ENCODE measurements at places on chromosomes 12 and 14.

DNA sequence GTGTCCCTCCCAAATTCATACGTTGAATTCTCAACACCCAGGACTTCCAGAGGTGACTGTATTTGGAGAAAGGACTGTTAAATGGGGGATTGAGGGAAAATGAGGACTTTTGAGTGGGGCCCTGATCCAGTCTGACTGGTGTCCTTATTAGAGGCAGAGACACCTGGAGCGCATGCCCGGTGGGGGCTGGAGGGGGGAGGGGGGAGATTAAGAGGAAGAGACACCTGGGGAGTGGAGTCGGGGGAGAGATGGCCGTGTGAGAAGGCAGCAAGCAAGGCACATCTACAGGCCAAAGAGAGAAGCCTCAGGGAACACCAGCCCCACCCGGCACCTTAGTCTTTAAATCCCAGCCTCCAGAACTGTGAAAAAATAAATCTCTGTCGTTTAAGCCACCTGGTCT, 209.7 kb downstream of the SLC41A2 start:
- DNase-seq: no peak

DNA sequence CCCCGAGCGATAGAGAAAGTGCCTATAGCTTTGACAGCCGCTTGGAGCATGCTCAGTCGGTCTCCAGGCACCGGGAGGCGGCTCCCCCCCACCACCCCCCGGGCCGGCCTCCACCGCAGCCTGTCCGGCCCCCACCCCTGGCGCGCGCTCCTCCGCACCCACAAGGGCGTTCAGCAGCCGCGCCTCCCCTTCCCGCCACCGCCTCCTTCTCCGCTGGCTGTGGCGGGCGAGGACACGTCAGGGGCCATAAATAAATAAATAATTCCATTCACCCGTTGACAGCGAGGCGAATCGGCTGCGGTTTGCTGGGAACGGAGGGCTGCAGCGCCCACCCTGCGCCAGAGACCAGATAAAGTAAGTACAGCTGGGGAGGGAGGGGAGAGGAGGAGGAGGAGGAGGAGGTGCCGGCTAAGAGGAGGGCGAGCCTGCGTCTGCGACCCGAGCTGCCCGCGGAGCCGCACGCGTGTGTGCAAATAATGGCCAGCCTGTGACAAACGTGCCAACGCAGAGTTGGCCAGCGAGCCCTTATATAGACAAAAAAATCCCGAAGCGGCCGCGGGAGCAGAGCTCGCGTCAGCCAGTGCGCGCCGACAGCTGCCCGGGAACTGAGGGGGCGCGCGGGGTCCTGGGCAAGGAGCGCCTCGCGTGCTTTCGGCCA, at the start of gene SLC16A7:
TSS of gene SLC16A7 (plus strand) at position 147 of the 658 bp plus-strand sequence. CDS start 108,773 bp downstream, outside the sequence.
- peak; percentile 91 for DNase-seq

- no peak for DNase-seq
Measured at GRCh38 chr12:65430006-65430405, 151.5 kb downstream of the MSRB3 start.

DNA sequence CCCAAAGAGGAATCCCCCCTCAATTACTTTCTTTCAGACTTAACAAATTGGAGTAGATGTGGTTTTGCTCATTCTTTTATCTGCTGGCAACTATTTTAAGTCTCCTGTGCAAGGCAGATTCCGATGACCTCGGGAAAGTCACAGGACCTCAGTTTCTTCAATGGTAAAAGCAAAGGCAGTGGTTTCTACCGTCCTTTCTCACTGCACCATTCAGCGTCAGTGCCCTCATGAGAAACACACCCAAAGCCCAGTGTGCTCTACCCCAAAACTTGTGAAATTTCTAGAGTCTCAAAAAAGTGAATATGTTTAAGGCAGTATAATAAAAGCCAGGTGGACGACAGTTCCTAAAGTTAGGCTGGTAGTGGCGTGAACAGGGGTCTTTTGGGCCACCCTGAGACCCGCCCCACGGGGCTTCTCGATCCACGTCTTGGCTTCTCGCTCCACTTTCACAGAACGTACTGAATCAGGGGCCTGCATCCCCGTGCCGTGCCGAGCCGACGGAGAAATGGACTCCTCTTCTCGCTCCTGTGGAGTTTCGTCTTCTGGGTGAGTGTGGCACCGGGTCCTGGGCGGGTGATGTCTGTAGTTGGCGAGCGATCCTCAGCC, 1.3 kb upstream of the ARHGAP5 start:
- no peak for DNase-seq

GRCh38 chr14:59186306-59186705, 2.2 kb upstream of the DAAM1 start:
- DNase-seq: no peak

DNA sequence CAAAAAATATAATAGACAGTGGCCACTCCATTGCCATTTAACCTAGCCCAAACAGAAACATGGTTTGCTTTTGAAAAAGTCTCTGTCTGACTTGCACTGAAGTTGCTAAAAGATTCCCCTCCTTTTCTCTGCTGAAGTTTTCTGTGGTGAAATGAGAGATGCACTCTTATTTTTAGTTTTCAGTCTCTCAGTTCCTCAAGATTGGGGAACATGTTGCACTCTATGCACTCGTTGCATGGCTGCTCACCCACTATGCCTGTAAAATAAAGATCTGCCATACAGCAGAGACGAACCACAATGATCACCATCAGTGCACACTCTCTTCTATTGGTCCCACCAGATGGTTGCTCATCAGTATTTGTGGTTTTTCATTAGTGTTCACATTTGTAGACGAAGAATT, 13.1 kb upstream of the DAAM1 start:
- DNase-seq: no peak

GRCh38 chr14:35384455-35385041, 20.0 kb downstream of the NFKBIA start:
- no peak for DNase-seq

- DNase-seq: no peak
Measured at GRCh38 chr14:36672095-36672494, 10.4 kb downstream of the PAX9 start.

- DNase-seq: no peak
Measured at GRCh38 chr12:54765652-54766051, 88.7 kb upstream of the MUCL1 start.

DNA sequence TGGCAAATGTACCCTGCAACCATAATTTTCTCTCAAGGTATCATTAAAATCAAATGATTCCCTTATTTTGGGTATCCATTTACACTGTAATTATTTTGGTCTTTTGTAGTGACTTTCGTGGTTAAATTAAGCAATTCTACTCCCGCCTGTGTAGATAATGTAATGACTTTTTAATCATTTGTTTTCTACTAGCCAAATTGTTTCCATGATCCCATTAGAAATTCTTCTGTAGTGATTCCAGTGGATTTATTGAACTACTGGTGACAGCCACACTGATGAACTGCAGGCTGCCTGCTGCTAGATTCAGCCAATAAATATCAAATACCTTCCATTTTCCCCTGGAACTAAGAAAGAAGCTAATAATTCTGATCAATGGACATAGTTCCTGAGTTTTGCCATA, 96.0 kb downstream of the WIF1 start:
- DNase-seq: no peak

GRCh38 chr12:120741476-120742421, 16.1 kb downstream of the ACADS start:
- DNase-seq: no peak

DNA sequence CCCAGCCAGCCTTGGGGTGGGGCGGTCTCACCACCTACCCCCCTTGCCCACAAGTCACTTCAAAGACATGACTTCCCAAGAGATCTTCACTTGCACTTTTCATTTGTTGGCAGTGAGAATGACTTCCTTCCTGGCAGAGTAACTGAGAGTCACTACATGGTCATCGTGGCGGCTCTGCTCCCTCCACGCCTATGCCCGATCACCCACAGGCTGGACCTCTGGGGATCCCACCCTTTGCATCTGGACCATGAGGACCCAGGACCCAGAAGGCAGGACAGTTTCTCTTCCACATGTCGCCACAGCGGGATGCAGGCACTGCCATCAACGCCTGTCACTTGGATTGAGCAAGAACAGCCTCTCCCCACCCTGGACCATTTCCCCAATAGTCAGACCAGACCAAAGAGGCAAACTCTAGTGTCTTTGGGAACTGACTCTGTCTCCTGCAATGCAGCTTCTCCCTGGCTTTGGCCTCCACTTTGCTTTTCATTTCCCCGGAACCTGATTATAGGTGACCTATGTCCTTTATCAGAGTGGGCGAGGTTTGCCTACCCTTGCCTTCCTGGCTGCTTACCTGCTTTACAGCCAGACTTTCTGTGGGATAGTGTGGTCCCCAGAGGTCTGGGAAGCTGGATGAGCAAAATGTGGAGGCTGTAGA, 3.6 kb downstream of the VDR start:
- DNase-seq: peak; percentile 45

DNA sequence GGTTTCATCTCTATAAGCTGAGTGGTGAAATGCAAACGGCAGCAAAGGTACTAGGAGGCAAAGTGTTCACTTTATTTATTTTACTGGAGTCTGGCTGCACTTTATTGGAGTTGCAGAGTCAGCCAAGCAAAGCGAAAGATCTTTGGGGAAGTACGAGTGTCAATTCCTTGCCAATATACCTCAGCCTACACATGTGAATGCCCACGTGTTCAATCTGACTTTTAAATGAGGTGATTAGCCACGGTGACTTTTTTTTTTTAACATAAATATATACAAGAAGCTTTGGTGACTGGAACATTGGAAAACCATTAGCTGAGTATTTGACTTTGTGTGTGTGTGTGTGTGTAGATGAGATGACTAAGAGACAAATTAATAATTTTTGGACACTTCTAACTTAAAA, 178.8 kb downstream of the NTS start:
- DNase-seq: no peak

- DNase-seq: no peak
Measured at GRCh38 chr14:42565556-42565955, 958.9 kb downstream of the LRFN5 start.

DNA sequence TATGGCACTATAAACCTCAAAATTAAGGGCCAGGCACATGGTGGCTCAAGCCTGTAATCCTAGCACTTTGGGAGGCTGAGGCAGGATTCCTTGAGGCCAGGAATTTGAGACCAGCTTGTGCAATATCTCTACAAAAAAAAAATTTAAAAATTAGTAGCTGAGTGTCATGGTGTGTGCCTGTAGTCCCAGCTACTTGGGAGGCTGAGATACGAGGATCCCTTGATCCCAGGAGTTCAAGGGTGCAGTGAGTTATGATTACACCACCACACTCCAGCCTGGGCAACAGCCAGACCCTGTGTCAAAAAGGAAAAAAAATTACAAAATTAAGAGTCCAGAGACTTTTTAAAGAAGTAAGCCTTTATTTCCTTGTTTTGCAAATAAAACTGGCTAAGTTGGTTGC, 1.8 kb upstream of the GCN1 start:
- DNase-seq: no peak

DNA sequence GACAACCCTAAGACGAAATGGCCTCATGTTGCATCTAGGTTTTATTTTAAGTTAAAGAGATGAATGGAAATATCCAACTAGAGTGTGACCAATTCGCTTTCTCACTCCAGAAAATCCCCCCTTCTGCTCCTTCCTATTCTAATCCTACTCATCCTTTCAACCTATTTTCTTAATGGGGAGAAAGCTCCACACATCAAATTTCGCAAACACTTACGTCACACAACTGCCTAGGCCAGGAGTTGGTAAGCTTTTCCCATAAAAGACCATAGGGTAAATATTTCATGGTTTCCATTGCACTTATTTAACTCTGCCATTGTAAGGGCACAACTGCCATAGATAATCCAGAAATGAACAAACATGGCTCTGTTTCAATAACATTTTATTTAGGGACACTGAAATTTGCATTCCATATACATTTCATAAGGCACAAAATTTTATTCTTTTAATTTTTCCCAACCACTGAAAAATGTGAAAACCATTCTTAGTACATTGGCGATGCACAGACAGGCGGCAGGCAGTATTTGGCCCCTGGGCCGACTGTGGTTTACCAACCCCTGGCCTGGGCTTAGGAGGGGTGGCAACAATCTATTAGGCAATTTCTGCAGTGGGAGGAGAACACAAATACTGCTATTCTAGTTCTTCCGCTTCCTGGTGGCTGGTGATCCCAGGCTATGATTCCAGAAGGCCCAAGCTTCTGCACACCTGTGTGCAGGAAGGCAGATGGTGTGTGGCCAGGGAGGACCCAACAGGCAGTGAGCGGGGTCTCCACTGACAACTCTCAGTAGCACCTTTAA, 67.2 kb upstream of the FOXN3 start:
- no peak for DNase-seq

DNA sequence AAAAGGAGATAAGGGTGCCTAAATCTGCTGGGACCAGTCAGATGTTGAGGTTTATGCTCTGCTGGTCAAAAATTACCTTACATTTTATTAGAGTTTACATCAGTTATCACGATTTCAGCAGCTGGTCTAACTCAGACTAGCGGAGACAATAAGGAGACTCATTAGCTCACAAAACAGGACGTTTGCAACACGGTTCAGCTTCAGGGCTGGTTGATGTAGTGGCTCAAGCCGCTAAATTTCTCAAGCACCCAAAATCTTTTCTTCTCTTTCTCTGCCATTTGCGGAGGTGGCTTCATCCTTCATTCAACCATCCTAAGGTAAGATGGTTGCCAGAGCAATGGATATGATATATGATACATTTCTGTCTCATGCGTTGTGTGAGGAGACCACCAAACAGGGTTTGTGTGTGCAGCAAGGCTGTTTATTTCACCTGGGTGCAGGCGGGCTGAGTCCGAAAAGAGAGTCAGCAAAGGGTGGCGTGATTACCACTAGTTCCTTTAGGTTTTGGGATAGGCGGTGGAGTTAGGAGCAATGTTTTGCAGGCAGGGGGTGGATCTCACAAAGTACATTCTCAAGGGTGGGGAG, 30.3 kb upstream of the CLIP1 start:
- DNase-seq: peak; percentile 38

GRCh38 chr12:111361717-111362576, 6.9 kb downstream of the PHETA1 start:
- no peak for DNase-seq

GRCh38 chr14:47539031-47539461, 136.4 kb downstream of the MDGA2 start:
- DNase-seq: no peak

DNA sequence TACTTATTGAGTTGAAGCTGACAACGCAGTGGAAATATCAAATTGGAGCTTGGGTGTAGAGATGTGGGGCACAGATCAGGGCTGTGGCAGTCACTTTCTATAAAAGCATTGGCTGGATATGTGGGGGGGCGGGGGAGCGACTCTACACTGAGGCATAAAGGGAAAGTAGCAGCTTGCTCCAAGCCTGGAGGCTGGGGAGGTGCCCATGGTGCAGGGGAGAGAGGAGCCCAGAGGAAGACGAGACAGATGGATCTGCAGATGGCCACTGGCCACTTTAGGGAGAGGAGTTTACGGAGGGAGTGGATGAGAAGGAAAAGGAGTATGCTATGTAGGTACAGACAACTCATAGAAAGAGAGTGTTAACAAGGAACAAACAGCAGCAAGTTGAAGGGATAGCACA, 13.5 kb upstream of the NGB start:
- DNase-seq: no peak

DNA sequence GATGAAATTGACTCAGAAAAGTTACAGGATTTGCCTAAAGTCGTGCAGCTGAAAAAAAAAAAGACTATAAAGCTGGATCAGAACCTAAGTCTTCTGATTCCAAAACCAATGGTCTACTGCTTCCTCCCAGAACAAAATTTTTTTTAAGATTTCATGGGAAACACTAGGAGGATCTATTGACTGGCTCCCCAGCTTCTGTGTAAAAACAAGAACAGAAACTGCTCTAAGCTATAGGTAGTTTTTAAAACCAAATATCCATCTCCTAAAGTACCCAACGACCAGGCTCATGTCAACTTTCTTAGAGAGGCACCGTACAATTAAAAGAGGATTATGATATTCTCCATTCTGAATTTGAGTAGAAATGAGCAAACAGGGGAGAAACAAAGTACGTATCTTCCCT, 9.4 kb downstream of the FMNL3 start:
- no peak for DNase-seq

GRCh38 chr12:76085520-76085868, 1.0 kb upstream of the NAP1L1 start:
- DNase-seq: peak; percentile 28

All from CD4-positive, alpha-beta T cell treated with Interleukin-17A for 4 hours (primary cell).